Amniotic epithelial cell (primary cell): ENCODE measurements at places on chromosomes 13 and 19.

- no peak for DNase-seq
Observed at GRCh38 chr19:10289167-10289835, 451 bp upstream of the ICAM5 start.

DNA sequence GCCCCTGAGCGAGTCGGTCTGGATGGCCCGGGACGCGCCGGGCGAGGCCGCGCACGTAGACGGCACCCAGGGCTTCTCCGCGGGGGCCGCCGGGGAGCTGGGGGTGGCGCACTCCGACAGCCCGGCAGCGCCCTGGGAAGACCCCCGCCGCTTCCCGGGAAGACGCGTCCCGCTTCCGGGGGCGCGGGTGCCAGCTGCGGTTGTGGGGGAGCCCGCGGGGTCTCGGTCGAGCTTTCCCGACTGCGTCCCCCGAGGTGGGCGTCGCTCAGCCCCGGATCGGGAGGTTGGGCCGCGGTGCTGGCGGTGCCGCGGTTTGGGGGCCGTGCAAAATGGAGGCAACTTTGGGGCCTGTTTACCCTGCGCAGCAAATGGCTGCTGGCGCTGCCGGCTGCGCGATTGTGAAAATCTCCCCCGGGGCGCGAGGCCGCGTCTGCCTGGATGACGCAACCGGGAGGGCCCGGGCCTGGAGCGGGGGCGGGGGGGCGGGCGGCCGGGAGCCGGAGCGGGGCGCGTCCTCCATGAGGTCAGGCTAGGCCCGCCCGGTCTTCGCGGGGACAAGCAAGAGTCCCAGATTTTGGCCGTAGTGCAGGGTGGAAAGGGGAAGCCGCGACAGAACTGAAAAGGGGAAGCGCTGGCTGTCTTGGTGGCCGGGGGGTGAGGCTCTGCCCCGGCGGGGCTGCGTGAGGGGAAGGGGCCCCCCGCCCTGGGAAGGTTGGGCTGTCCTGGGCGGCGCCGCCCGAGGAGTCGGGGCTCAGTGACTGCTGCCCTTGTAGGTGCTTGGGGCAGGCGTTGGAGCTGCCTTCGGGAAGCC lies 11.3 kb downstream of the PEAK3 start:
- DNase-seq: peak; percentile 83

- DNase-seq: no peak
Observed at GRCh38 chr19:41206456-41206855, 12.6 kb upstream of the AXL start.

- peak; percentile 41 for DNase-seq
Observed at GRCh38 chr13:90787007-90787406, 560.5 kb upstream of the MIR17HG start.

- DNase-seq: no peak
Observed at GRCh38 chr19:17841371-17841809, 6.4 kb downstream of the JAK3 start.

GRCh38 chr13:74669149-74669548 lies 534.9 kb upstream of the KLF12 start:
- DNase-seq: no peak

DNA sequence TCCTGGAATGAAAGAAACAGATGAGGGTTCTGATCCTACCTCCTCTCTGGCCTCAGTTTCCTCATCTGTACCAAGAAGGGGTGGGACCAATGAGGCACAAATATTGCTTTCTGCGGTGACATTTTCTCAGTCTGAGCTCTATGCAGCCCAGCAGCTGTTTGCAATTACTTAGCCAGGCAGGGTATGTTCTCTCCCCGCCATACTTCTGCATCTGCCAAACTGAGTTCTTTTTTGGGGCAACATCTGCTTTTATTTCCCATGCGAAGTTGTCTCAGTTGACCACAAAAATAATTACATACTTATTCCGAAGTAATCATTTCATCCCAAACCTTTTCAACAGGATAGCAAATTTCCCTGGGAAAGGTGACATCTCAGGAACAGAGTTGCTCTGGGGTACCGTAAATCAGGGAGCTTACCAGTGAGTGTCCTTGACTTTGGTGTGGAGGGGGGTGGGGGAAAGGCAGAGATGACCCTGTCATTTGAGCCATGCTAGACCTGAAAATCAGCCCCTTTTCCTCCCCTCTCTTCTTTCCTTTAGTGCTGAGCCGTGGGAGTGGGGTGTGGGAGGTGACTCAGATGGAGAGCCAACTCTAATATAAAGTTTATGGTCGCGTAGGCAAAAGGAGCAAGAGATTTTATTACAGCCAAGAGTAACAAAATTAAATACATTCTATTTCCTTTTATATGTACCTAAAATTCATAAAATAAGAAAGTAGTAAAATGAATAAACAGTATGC lies 165.7 kb upstream of the KL start:
- no peak for DNase-seq

GRCh38 chr13:109790942-109791605 lies 4.7 kb upstream of the IRS2 start:
- peak; percentile 46 for DNase-seq

DNA sequence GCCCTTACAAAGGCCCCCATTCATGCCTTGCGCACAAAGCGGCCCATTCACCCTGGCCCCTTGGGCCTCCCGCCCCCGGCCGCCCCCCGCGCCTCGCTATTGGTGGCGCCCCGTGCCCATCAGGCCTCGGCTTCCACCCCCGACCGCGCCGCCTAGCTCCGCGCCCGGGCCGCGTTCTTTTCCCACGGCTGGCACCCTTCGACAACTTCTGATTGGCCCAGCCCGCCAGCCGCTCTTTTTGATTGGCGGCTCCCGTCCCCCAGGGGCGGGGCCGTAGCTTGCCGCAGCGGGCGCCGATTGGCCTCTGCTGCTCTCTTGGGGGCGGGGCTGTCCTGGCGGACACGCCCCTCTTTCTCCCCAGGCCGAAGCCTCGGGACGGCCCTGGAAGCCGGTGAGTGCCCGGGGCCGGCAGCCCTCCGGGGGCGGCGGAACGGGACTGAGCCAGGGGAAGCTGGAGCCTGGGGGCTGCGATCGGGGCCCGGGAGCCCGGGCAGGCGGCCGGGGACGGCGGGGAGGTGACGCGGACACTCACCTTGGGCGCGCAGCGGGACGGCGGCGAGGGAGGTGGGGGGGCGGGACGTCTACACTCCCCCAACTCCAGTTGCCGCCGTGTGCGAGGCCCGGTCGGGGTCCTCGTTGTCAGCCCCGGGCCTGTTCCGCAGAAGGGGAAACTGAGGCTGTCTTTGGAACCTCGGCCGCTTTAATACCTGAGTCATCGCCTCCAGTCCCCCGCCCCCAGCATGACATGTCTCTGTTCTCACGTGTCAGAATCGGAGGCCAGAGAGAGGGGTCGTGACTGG lies at the start of gene MYH14:
Gene MYH14 (plus strand): TSS at position 342 of the 800 bp plus-strand sequence. CDS start 6,744 bp downstream, outside the sequence.
- DNase-seq: no peak

GRCh38 chr13:44416301-44416700 lies 42.7 kb downstream of the SERP2 start:
- DNase-seq: no peak

DNA sequence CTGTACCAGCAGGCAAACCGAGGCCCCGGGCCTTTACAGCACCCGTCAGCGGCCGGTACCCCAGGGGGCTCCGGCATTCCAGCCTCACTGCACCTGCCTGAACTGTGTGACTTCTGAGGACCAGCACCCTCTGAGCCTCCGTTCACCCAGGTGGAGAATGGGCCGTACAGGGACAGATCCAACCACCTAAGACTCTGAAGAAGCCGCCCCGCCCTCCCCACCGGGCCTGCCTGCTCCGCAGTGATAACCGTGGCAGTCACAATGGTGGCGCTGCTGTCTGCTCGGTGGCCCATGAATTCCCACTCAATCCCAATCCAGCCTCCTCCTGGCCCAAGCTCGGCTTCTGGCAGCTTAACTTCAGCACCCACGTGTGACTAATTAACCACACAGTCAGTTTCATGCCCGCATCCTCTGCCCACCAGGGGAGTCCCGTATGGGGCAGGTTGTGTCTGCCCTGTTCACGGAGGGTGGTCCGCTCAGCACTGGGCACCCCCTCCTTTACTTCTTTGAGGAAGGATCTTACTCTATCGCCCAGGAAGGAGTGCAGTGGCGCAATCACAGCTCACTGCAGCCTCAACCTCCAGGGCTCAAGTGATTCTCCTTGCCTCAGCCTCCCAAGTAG lies 3.4 kb downstream of the TCF3 start:
- no peak for DNase-seq

GRCh38 chr19:58571575-58571947 lies 1.6 kb downstream of the MZF1 start:
- no peak for DNase-seq

DNA sequence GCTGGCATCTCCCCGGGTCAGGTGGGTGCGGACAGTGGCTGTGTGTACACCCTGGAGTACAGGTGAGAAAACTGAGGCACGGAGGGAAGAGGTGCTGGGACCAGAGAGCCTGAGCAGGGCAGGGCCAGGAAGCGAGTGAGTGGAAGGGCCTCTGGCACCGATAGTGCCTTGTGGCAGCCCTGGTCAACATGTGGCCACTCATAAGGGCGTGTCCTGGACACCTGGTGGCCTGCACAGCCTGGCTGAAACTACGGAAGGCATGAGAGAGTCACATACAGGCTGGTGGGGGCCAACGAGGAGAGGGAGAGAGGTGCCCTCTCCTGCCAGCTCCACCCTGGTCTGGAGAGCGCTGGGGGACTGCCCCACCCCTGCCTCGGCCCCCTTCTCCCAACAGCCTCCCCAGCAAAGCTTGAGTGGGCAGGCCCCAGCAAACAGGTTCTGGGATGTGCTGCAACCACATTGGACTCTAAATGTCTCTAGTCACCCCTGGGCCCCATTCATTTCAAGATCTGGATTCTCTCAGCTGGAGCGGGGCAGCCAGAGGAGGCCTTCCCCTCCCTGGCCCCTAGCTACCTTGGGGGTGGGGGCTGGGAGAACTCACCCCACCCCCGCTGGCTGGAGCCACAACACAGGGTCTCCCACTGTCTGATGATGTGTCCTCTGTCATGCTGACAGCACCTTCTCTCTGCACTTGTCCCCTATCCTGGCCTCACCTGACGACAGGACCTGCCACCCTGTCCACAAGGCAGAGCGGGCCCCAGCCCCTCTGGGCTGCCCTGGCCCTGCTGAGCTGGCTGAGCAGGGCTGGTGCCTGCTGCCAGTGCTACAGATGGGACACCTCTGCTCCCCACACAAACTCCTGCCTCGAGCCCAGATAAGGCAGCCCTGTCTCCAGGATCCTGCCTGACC lies 5.8 kb downstream of the CBARP start:
- no peak for DNase-seq

DNA sequence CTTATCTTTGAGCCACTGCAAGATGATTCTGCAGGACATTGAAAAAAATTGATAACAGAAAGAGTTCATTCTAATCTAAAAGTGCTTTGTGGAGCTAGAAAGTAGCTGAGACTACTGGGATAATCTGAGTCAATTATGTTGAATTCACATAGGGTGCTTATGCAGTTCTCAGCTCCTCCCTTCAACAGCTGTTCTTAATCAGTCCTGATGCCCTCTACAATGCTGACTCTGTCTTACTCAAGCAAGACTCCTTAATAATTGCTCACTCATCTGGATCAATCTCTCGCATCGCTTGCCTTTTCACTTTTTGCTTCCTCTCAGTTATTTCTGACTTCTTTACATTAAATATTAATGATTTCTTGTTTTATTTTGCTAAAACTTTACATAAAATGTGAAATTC lies 182.1 kb downstream of the PCDH17 start:
- DNase-seq: no peak

DNA sequence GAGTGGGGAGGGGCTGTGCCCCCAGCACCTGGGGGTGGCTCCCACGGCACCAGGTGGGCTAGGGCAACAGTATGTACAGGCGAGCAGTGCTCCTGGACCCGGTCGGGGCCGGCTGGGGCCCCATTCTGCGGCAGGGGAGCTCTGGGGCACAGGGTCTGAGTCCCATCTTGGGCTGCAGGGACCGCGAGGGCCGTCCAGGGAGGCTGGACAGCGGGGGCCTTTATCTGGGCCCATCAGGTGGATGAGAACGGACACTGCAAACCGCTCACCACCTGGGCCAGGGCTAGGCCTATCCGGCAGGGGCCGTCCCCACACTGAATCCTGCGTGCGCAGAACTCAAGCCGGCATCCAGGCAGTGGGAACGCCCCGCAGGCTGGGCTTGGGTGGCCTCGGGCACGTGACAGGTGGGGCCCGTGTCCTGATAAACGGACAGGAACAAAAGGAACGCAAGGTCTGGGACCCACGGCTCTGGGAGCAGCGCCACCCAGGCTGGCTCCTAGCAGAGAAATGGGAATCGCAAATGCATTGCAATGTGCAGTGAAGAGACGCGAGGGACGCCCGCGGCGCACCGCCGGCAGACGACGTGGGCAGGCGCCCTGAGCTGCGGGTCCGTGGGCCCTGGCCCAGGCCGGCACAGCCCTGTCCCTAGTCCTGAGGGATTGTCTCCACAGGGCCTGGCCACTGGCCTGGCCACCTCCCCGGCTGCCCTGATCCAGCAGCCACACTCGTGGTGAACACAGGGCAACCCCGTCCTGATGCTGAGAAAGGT lies 29.7 kb downstream of the BTBD2 start:
- no peak for DNase-seq

- no peak for DNase-seq
Observed at GRCh38 chr13:98187155-98187964, 10.3 kb upstream of the RNF113B start.

- DNase-seq: no peak
Observed at GRCh38 chr13:43515531-43515930, 271.2 kb downstream of the ENOX1 start.

GRCh38 chr19:46907880-46908279 lies 47.1 kb downstream of the ARHGAP35 start:
- DNase-seq: no peak

DNA sequence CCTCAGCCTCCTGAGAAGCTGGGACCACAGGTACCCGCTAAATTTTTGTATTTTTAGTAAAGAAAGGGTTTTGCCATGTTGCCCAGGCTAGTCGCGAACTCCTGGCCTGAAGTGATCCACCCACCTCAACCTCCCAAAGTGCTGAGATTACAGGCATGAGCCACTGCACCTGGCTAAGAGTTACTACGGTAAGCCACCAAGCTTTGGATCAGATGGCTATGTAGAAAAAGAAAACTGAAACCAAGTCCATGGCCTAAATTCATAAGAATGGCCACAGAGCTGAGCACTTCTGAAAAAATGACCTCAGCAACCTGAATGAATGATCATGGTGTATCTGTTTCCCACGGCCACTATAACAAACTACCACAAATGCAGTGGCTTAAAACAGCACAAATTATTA lies 9.4 kb downstream of the OPA3 start:
- no peak for DNase-seq

DNA sequence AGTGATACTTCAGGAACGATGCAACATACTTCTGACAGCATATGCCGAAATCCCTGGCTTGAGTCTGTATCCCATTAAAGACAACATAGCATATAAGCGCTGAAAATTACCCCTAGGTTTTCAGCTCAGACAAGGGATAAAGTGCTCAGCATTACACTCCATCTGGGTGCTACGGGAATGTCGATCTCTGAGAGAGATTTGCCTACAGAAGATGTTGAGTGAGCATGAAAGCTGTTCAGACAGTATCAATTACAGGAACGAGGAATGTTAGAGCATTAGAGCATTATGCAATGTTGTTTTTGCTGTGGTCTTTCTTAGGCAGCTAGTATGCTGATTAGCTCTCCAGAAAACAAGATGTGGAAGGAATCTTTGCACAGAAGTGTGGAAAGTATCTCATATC lies 484.5 kb downstream of the LIG4 start:
- DNase-seq: peak; percentile 52

GRCh38 chr13:67004511-67004910 lies 225.6 kb downstream of the PCDH9 start:
- no peak for DNase-seq
